ENCODE measurements at places on chromosomes 2 and 18.

DNA sequence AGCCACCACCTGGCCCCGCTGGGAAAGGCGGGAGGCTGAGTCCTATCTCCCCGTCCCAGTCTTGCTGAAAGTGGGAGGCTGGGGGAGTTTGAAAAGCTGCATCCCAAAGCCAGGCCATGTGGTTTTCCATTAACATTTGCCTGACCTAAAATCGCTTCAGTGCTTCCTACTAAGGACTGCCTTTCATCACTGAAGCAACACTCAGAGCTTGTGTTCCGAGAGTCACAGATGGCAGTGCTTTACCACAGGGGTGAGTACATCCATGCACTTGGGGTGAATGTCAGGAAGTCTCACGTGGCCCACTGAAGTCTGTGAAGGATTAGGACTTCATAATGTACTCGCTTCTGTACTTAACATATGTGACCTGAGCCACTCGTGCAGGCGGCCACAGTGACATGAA lies 43.3 kb downstream of the PXDN start:
- DNase-seq, result no peak

GRCh38 chr2:144026753-144027152 lies 493.2 kb downstream of the ZEB2 start:
- DNase-seq, result no peak

DNA sequence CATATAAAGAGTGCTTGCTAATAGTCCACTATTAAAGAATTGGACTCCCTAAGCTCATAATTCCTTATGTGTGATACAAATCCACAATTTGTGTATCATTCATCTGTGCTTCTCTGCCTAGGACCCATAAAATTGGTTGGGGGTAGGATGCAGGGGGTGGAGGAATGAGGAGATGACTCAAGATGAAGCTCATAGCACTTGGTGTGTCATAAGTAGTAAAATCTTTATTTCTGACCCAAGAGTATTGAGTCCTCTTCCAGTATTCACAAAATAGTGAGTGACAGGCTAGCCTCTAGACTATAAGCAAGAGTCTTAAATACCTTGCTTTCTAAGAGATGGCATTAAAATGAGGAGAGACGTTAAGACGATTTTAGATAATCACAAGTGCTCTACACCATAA lies 390.9 kb upstream of the CDH19 start:
- no peak for DNase-seq

DNA sequence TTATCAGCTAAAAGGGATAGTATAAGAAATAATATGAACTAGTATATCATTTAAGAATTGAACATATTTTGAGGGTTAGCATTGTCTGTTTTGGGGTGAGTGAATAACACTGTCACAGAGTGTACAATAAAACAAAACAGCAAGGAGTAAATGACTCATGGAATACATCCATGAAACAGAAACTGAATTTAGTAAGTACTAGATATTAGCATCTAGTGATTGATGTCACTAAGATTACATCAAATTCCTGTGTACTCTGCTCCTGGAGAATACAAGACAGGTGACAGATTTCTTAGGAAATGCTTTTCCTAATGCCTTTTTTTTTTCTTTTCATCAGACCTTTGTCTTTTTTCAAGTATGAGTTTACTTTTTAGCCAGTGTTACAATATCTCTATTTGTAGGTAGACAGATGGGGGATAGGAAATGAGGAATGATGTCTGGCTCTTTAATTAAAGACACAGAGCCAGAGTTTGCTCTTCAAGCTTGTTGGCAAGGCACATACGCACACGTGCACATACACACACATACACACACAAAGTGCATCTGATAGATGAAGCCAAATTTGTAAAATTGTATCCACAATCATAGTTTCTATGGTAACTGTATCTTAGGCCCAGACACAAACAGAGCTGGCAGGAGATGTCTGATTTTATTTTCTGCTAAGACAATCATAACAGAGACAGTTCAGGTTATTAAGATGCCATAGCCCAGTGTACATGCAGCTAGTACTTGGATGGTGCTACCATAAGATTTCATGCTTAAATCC lies 138.2 kb upstream of the NRP2 start:
- DNase-seq, result no peak

DNA sequence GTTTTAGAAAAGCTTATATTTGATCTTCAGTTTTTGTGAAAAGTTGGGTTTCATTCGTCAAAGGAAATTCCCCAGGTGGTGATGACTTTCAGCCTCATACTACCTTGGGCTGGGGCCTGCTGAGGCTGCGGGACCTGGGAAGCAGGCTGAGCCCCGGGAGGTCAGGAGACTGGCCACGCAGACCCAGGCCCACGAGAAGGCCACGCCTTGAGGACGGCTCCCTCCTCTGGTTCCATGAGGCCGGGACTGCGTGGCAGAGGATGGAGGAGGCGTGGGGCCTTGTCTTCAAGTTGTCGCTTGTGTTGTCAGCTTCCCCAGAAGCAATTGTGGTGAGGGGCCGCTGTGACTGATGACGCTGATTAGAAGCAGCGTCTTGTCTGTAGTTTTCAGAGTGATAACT lies 11.8 kb downstream of the CNDP2 start:
- DNase-seq, result no peak

DNA sequence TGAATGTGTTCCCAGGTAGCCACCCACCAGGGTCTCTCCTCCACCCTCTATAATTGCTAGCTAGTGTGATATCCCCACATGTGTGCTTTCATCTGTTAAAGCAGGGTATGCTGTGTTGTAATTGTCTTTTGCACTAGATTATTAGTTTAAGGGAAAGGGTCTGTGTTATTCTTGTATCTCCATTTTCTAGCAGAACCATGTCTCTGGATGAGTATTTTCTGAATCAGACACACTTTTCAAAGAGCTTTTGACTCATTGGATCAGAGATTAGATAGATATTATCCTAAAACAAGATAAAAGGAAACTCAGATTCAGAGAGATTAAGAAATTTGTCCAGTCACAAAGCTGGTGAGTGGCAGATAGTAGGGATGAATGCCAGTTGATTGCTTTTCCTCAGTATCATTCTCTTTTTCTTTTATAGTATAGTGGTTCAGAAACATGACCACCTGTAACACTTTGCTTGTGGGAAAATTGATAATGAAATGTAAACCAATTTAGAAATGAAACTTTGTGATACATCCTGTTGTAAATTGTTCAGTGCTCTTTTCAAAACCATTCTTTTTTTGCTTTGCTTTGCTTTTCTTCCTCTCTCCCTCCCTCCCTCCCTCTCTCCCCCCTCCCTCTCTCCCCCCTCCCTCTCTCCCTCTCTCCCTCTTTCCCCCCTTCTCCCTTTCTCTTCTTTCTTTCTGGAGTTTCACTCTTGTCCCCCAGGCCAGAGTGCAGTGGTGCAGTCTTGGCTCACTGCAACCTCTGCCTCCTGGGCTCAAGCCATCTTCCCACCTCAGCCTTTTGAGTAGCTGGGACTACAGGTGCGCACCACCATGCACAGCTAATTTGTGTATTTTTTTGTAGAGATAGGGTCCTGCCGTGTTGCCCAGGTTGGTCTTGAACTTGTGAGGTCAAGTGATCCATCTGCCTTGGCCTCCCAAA lies 7.4 kb downstream of the MIB1 start:
- DNase-seq, result no peak

DNA sequence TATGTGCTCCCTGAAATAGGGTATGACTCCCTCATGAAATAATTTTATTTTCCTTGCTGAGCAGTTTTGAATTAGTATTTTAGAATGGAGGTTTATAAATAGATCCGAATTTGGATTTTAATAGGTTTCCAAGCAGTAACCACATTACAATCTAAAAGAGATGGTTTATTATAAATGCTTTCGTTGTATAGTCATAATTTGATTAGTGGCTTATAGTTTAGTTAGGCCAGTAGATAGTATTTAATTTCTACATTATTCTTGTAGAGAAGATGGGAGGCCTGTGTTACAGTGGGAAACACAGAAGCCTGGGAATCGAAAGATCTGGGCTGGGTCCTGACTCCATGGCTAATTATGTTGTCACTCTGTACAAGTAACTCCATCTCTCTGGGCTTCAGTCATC lies 6.7 kb downstream of the CAB39 start:
- no peak for DNase-seq

DNA sequence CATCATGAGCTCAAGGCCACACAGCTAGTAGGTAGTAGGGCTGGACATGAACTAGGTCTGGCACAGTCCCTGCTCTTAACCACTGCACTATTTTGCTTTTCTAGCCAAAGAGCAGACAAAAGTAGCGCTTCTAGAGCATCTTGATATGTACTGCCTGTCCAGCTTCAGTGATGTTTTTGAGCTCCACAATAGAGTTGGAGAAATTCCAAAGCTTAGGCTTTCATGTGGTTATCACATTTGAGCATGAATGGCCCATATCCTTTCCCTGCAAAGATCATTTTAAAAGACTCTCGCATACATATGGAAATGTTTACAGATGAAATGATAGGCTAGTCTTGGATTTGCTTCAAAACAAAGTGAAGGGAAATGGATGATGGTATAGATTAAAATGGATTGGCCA lies 128.7 kb downstream of the MAP3K20 start:
- DNase-seq, result no peak

- no peak for DNase-seq
These were observed 338.7 kb downstream of the CPS1 start for GRCh38 chr2:210895132-210895531.

GRCh38 chr2:23711979-23712755 lies 214.8 kb downstream of the ATAD2B start:
- no peak for DNase-seq

- DNase-seq, result no peak
These were observed 93.0 kb upstream of the MCFD2 start for GRCh38 chr2:47008381-47009252.

DNA sequence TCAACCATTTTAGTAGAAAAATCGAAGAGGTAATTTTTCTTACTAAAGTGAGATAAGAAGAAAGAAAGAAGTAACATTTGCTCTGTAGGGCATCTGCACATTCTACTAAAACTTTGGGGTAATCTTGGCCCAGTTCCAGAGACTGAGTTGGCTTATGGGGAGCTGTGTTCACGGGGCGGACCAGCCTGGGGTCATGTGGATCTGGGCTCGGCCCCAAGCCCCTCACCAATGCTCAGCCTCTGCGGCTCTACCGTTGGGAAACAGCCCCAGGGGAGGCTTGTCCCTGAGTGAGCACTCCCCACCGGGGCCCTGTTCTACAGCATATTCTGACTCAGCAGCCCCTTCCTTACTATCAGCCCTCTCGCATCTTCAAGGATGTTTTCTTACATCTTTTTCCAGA lies 132.3 kb downstream of the RTP5 start:
- peak; percentile 7 for DNase-seq

DNA sequence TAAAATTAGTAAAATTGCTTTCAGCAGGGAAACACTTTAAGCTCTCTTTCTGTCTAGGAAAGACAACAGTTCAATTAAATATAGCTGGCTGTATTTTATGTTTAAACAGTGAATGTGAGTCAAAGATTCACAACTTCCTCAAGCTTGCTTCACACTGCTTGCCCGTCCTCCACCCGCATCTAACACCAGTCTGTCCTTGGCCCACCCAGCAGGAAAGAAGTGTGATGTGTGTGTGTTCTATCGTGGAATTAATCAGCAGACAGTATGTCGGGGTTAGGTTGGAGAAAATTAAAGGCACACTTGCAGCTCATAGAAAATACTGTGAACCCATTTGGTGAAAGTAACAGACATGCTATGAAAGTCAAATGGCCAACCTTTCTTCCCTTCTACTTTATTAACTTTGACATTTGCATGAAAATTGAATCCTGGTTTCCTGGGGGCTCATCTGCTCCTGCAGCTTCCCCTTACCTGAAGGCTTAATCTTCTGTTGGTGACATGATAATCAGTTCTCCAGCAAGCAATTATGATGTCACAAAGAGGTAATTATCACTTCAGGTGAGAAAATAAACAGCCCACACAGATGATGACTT lies 182.0 kb downstream of the UXS1 start:
- no peak for DNase-seq

Measured in activated T-cell treated with anti-CD3 and anti-CD28 coated beads, Interleukin-2, amount 50 U/mL, for 1 hour (primary cell).